ENCODE measurements at places on chromosomes 1 and 21.

DNA sequence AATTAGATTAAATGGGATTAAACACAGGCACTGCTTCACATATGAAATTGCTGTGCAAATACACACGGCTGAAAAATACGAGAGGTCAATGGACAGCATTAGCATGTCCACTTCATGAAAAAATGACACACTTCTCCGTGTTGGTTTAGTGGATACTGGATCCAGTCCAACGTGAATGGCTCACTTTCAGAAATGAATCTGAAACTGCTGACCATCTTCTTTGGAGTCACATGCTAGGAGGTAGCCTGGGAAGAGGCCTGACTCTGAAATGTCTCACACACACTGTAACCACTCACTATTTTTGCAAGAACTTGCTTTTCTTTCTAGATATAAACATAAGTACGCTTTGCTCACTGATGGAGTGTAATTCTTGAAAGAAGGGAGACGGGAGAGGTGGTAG, 127.3 kb downstream of the HLCS start:
- no peak for DNase-seq

GRCh38 chr1:40981691-40982448, 2.4 kb downstream of the CTPS1 start:
- no peak for DNase-seq

DNA sequence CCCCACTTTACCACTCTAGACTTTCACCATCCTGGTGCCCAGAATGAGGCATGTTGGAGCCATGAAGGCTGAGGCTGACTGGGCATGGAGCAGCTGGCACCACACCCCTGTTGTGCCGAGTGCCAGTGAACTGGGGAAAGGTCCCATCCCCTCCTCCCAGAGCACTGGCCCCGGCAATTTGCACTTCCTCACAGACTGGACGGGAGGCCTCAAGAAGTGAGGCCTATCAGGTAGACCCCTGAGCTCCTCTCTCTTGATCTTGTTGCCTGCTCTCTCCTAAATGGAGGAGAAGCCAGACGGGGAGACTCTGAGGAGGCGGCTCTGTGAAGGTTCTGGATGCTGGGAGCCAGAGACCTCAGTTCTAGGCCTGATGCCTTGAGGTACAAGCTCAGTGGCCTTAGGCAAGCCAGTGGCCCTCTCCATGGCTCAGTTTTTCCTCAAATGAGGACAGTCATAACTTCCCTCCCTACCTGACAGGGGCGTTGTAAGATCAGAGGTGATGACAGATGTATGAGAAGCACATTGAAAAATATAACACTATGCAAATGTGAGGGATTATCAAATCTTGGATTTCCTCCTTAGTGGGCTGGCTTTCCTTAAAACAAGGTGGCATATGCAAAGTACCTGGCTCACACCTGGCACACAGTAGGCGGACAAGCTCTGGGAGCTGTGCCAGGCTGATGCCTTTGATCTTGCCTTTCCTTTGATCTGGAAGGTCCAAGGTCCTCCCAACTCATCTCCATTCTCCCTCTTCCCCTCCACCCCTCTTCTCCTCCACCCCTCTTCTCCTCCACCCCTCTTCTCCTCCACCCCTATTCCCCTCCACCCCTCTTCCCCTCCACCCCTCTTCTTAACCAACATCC, 6.7 kb downstream of the GRHL3 start:
- DNase-seq = no peak

- no peak for DNase-seq
Measured at GRCh38 chr1:48715921-48716320, 60.8 kb downstream of the BEND5 start.

- DNase-seq = no peak
Measured at GRCh38 chr1:66315671-66316070, 218.3 kb upstream of the SGIP1 start.

DNA sequence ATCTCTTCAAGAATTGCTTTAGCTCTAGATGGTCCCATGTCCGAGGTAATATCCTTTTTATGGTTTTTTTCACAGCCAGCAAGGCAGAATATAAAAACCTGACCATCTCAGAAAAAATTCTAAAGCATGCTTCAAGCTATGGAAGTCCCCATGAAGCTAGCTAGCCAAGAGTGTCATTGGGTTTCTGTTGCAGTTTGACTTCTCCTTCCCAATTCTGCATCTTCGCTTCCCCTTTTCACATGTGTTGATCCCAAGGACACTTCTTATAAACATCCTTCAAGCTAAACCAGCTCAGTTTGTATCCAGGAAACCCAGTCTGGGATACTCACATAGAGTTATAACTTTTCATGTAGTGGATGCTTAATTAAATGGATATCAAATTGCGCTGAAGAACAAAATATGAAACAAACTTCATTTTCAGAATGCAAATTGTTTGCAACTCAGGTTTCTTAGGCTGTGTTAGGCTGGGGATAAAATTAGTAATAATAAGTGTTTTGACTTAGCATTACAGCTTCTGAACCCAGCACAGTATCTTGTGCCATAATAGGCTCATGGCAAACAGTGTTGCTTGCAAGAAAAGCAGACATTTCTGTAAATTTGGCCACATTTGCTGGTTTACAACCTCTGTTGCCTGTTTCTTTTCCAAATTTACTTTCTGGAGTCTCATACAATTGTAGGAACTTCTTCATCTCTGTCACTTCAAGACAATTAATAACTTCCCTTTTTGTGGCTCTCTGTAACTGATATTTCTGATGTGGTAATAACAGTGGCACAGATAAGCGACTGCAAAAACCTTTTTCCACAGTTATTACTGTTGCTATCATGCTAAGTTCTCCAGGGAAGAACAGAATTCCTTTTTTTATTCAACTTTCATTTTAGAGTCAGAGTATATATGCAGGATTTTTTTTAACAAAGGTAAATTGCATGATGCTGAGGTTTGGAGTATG, 53.2 kb downstream of the NCAM2 start:
- no peak for DNase-seq

- DNase-seq = no peak
Measured at GRCh38 chr1:230786385-230786753, 39.2 kb downstream of the CAPN9 start.
